ENCODE measurements at places on chromosomes 7 and 10.

GRCh38 chr7:127514499-127514898 lies 70.9 kb downstream of the GCC1 start:
- peak; percentile 39 for DNase-seq

DNA sequence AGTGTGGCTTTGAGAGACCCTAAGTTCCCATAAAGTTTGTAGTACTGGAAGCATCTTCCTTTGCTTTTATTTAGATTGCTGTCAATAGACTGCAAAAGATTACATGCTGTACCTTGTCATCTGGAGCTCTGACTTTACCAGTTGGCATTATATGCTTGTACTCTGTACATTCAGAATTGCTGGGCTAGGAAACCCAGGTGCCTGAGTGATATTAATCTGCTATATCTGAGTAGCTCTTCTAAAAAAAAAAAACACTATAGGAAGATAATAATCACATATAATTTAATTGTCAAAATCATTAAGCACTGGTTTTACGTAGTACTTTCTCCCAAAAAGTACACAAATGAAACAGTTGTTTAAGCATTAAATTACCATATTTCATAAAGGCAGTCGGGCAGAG lies 12.3 kb downstream of the GATA3 start:
- no peak for DNase-seq

GRCh38 chr10:69731184-69731583 lies 70.5 kb upstream of the COL13A1 start:
- DNase-seq, result peak; percentile 91

DNA sequence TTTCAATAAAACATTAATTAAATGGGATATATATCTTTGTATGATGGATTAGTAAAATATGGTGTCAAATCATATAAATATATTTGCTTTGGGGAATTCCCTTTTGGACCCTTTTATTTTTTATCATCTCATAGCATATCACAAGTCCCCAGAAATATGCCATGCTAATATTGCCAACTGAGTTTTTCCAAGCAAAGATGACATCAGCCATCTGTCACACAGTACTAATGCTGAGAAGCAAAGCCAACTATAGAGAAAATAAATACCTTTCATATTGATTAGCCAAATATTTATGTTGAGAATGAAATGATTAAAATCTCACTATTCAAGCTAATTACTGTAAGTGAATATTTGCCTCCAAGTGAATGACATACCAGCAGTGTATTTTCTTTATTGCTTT lies 575.3 kb downstream of the ETV1 start:
- DNase-seq, result no peak

DNA sequence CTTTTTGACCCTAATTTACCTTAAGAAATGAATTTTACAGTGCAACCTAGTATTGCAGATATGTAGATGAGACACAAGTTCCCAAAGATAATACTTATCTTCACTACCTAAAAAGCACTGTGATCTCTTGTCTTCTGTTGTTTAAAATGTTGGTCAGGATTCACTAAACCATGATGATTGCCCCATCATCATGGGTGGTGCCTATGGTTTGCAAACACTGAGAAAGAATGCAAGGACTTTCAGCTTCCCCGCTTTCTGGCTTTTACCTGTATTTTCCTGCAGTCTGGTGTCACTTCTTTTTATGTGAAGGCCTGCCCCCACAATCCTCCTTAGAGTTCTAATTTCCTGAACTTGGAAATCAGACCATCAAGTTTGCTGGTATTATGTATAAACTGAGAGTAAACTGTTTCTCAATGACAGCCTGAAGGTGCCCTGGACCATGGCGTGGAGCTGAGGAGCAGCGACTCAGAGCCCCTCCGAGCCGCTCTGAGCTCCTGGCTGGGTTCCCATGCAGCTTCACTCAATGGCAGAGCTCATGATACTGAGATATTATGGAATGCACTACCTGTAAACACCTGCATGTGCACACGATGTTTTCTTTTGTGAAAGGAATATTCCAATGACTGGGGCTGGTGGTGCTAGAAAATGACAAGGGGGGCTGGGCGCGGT lies 118.4 kb upstream of the EFCAB10 start:
- no peak for DNase-seq

DNA sequence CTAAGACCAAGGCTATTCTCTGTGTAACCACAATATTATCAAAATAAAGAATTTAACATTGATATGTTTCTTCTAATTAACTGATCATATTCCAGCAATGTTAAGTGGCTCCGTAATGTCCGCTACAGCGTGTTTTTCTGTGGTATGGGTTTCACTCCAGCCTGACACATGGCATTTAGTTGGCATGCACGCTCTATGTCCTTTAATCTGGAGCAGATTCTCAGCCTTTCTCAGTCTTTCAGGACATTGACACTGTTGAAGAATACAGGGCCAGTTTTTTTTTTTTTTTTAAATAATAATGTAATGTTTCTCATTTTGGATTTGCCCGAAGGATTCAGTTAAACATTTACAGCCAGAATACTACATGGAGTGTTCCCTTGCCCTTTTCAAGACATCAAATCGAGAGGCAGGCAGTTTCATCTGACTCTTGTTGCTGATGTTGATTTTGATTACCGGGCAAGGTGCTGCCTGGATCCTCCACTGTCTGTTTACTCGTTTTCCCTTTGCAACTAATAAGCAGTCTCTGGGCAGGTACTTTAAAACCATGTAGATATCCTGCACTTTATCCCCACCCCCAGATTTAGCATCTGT lies 97.5 kb upstream of the GJD4 start:
- no peak for DNase-seq

- no peak for DNase-seq
Observed at GRCh38 chr10:85851325-85851724, 515.3 kb downstream of the GRID1 start.

DNA sequence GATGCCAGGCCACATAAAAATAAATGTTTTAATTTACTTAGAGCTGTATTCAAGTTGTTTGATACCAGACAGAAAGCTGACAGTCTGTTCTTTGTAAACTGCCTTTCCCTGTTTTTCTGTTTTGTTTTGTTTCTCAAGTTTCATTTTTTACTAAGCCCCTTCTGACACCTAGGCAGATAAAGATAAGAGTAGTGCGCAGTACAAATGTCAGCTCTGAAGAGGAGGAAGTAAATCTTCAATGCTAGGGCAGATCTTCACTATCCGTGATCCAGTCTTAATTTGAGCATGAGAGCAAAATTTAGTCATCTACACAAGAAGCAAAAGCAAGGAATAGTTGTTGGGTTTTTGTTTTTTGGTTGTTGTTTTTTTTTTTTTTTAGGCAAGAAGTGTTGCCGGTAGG lies 27.3 kb downstream of the MTURN start:
- no peak for DNase-seq

- no peak for DNase-seq
Observed at GRCh38 chr10:27457966-27458365, 46.1 kb upstream of the RAB18 start.

GRCh38 chr10:42767906-42768305 lies 14.7 kb upstream of the BMS1 start:
- DNase-seq, result no peak

GRCh38 chr10:102085336-102085735 lies 20.2 kb downstream of the HPS6 start:
- DNase-seq, result no peak

- DNase-seq, result peak; percentile 97
Observed at GRCh38 chr10:80498833-80499741, 38.6 kb upstream of the SH2D4B start.

DNA sequence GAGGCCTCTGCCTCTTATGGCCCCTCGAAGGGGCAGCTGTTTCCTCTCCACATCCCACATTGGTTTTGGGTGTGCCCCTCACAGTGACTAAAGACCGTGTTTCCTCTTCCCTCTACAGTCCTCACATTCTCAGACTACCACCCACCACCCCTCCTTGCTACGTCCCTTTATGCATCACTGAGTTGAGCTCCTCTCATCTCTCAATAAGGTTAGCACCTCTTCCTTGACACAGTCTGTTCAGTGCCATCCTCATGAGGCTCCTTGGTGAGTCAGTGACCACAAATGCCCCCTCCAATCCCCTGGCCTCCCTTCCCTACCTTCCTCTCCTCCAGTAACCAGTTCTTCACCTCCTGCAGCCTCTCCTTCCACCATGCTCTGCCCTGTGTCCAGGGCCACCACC lies 239.1 kb upstream of the MYO3A start:
- DNase-seq, result no peak

DNA sequence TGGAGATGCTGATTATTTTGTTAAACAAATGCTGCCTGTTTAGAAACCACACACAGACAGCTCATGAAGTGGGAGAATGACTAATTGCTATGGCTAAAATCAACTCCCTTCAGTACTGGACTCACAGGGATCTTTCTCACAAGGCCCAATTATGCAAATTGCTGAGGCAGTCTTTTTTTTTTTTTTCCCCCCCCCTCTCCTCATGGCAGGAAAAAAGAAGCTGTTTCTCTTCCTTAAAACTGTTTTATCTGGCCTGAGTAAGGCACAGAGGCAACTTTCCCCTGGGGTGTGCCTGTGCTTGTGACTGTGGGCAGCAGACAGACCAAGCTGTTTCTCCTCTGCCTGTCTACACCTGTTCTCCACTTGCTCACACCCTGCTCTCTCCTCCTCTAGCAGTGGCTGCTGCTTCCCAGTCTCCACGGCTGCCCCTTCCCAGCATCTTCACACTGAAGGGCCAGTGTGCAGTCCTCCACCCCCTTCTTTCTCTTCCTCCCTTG lies 65.4 kb upstream of the STEAP1B start:
- peak; percentile 74 for DNase-seq

- DNase-seq, result peak; percentile 77
Observed at GRCh38 chr10:31707093-31708039, 221.3 kb downstream of the ARHGAP12 start.

DNA sequence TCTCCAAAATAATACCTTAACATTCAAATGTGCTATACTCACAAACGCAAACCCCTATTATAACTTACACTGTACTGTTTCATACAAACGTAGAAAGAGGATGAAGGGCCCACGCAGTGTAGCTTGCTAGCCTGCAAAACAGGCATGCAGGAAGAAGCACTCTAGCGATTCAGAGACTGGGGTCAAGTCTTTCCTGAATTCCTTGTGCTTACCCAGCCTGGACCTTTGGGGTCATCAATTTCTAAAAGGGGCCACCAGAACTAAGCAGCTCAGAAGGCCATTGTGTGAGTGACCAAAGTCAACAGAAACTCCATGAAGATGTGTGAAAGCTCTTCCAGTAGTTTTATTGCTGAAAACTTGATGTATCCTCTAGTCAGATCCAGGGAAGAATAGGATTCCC lies 111.9 kb downstream of the SVIL start:
- no peak for DNase-seq

GRCh38 chr10:88032566-88032965 lies 169.1 kb downstream of the PTEN start:
- DNase-seq, result peak; percentile 86

DNA sequence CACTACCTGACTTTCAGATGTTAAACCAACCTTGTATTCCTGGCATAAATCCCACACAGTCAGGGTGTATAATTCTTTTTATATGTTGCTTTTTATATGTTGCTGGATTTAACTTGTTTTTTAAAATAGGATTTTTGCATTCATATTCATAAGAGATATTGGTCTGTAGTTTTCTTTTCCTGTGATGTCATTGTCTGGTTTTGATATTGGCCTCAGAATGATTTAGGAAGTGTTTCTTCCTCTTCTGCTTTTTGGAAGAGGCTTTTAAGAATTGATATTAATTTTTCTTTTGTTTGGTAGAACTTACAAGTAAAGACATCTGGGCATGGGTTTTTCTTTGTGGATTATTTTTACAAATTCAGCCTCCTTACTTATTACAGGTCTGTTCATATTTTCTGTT lies 93.1 kb downstream of the CARD11 start:
- DNase-seq, result no peak

- peak; percentile 15 for DNase-seq
Observed at GRCh38 chr7:46900312-46901263, 681.3 kb downstream of the TNS3 start.

DNA sequence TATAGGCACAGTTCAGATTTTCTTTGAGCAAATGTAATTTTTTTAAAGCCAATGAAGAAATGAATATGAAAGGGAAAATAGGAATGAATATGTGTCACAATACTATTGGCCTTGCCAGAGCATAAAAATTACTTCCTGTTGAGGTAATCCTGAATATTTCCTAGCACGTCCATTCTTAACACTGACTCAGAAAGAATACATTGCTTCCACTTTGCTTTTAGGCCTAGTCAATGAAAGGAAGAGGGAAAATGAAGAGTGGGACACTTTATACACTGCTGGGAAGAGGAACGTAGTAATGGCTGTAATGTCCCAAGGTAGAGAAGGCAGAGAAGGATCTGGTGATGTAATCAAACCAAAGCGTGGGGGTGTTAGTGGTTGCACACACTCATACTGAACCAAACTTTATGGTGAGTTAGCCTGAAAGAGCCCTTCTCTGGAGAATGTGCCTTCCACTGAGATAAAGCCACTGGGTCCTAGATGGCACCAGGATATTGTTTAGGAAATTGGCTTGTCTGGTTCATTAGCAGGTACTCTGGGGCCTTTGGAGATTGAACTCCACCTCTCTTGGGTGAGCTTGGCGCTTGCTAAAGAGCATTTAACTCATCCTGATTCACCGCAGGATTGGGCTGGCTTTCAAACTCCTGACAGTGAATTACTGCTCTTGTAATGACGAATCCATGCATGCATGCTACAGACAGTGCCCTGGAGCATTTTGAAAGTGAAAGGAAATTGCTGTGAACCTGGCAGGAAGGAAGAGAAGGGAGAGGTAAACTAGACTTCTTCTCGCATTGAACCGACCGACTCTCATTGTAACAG lies 254.9 kb downstream of the KIAA1217 start:
- DNase-seq, result peak; percentile 98

DNA sequence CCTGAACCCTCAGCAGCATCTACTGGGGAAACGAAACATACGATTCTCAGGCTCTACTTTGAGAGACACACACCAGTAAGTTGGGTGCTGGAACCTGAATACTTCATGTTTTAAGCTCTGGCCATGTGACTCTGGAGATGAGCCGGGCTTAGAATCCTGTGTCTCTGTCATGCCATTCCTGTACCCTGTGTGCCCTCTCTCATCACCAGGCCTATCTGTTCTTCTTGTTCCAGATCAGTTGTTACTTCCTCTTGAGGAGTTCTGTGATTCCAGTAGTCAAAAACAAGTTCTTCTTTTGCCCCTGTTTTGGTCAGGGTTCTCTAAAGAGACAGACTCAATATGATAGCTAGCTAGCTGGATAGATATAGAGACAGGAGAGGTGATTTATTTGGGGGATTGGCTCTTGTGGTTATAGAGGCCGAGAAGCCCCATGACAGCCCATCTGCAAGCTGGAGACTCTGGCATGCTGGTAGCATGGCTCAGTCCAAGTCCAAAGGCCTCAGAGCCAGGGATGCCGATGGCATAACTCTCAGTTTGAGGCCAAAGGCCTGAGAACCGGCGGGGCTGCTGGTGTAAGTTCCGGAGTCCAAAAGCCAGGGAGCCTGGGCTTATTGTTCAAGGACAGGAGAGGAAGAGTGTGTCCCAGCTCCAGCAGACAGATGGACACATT lies 54.3 kb downstream of the CHN2 start:
- DNase-seq, result no peak
